ENCODE measurements at places on chromosomes 4 and X. TPM values are rescaled to one million over a fixed set of nuclear protein-coding genes. Genes with fewer than 3 reads are reported as not detected.

GRCh38 chr4:35802644-35803043, 441.7 kb downstream of the ARAP2 start:
- H3K27me3 ChIP-seq = no peaks in the 10 kb centered on the region
- no peaks in the 10 kb centered on the region for H3K36me3 ChIP-seq
- no peak overlapping the region for H3K4me3 ChIP-seq
- DNase-seq = no peak
- H3K4me1 ChIP-seq = no peaks in the 10 kb centered on the region
- H3K27ac ChIP-seq = no peak overlapping the region

GRCh38 chrX:108138814-108139702, 47.5 kb downstream of the ATG4A start:
- DNase-seq = peak; percentile 36
- no peaks in the 10 kb centered on the region for H3K4me1 ChIP-seq
- no peak overlapping the region for H3K4me3 ChIP-seq
- peaks cover 7% of the 10 kb centered on the region for H3K36me3 ChIP-seq
- no peak overlapping the region for H3K27ac ChIP-seq

GRCh38 chr4:125334926-125335325, 20.2 kb downstream of the FAT4 start:
- H3K36me3 ChIP-seq = no peaks in the 10 kb centered on the region
- H3K27ac ChIP-seq = no peak overlapping the region
- no peak for DNase-seq
- no peaks in the 10 kb centered on the region for H3K27me3 ChIP-seq

GRCh38 chr4:26020083-26020668, 106.2 kb downstream of the SMIM20 start:
- H3K36me3 ChIP-seq = no peaks in the 10 kb centered on the region
- H3K4me3 ChIP-seq = no peak overlapping the region
- H3K27me3 ChIP-seq = no peaks in the 10 kb centered on the region
- no peak for DNase-seq

DNA sequence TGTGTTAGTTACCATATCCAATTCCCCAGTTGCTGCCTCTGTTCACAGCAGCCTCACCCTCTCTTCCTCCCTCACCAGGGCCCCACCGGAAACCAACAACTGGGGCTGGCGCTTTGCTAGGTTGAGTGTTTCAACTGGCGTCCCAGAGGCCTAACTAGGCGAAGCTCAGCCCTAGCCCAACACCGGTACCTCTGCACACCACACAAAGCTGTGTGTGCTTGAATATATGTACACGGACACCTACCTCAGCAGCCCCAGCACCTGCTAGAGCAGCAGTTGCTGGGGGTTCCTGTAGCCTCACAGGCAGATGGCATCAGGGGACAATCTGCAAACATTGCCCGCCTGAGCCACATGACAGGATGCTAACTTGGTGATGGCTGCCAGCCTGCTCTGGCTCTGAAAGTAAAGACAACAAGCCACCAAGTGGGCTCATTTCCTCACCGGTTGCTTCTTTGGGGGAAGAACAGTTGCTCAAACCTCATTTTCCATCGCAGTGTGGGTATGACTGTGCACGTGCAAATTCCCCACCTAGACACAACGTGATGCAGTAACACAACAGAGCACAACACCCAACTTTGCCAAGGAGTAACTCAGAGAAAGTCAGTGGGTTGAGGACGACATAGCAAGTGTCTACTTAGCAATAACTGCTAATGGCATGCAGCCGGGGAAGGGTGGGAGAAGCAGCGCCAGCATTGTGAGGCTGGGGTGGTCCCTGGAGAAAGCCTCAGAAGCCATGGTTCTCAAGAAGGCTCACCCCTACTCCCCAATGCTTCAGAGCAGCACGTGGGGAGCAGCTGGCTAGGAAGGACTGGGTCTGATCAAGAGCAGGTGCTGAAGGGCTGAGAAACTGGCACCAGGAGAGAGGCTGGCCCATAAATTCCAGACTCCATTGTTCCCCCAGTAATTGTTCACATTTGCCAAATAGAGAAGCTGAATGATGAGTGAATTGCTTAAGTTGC, 139.5 kb downstream of the SH3KBP1 start:
- H3K4me3 ChIP-seq = no peak overlapping the region
- H3K27ac ChIP-seq = no peak overlapping the region
- DNase-seq = no peak
- H3K36me3 ChIP-seq = no peaks in the 10 kb centered on the region
- H3K4me1 ChIP-seq = no peaks in the 10 kb centered on the region

- H3K4me1 ChIP-seq = no peaks in the 10 kb centered on the region
- no peak overlapping the region for H3K4me3 ChIP-seq
- H3K27me3 ChIP-seq = no peaks in the 10 kb centered on the region
Measured at GRCh38 chr4:164701665-164702064, 52.3 kb upstream of the SMIM31 start.

The TBX22 gene
- not detected for total RNA-seq

The PNCK gene
- total RNA-seq = 0.29 TPM

The QRFPR gene
- total RNA-seq = not detected

Measured in osteoblast (primary cell).